Stimulated activated CD4-positive, alpha-beta T cell treated with anti-CD3 and anti-CD28 coated beads, Interleukin-15, amount 100 ng/mL, for 48 hours (primary cell): ENCODE measurements at places on chromosomes 6 and 20.

GRCh38 chr20:36860811-36861624 lies 14.9 kb upstream of the TLDC2 start:
- DNase-seq: no peak

GRCh38 chr6:75943381-75943780 lies 129.1 kb downstream of the IMPG1 start:
- no peak for DNase-seq

- DNase-seq: no peak
Observed at GRCh38 chr6:166004471-166004870, 163.2 kb downstream of the TBXT start.

DNA sequence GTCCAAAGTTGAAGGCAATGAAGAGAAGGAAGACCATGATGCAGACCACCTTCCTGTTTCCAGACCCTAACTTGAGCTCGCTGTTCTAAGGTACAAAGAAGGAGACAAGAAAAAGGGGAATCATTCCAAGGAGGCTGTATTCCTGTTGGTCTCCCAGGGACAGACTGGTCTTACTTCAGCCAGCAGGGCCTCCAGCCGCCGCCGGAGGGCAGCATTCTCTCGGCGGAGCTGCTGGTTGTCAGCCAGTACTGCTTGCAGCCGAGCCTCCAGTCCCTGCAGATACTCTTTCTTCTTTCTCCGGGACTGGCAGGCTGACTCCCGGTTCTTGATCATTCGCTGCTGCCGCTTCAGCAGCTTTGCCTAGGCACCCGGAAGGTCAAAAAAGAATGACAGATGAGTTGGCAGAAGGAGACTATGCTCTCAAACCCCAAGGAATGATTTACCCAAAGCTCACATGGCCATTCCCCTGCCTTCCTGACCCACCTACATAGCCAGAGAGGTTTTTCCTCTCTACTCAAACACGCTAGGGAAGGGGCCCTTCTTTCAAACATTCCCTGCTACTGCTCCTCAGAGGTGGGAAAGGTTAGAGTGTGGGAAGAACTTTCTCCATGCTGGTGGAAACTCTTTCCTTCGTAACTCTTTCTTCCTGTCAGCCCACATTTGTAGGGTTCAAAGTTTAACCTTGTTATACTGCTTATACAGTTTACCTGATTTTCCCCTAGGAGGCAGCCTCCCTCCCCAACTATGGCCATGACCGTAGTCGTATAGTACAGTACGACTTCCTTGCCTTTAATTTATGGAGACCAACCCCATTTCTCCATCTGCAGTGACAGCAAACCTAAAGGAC lies 9.0 kb downstream of the ATF6B start:
- DNase-seq: peak; percentile 44

GRCh38 chr6:138393871-138394783 lies 9.9 kb upstream of the HEBP2 start:
- DNase-seq: no peak

GRCh38 chr6:43826730-43827129 lies 56.7 kb downstream of the VEGFA start:
- DNase-seq: no peak

DNA sequence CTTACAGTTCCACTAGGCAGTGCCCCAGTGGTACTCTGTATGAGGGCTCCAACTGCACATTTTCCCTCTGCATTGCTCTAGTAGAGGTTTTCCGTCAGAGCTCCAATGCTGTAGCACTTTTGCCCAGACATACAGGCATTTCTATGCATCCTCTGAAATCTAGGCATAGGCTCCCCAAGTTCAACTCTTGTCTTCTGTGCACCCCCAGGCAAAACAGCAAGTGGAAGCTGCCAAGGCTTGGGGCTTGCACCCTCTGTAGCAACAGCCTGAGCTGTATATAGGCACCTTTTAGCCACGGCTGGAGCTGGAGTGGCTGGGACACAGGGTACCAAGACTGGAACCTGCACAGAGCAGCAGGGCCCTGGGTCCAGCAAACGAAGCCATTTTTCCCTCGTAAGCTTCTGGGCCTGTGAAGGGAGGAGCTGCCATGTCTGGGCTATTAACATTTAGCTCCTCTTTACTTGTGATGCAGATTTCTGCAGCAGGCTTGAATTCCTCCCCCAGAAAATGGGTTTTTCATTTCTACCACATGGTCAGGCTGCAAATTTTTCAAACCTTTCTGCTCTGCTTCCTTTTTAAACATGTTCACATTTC lies 596.2 kb upstream of the ADGRB3 start:
- DNase-seq: no peak

GRCh38 chr6:161001421-161001820 lies 9.9 kb downstream of the MAP3K4 start:
- DNase-seq: no peak

- no peak for DNase-seq
Observed at GRCh38 chr6:124055963-124056362, 252.3 kb downstream of the NKAIN2 start.

DNA sequence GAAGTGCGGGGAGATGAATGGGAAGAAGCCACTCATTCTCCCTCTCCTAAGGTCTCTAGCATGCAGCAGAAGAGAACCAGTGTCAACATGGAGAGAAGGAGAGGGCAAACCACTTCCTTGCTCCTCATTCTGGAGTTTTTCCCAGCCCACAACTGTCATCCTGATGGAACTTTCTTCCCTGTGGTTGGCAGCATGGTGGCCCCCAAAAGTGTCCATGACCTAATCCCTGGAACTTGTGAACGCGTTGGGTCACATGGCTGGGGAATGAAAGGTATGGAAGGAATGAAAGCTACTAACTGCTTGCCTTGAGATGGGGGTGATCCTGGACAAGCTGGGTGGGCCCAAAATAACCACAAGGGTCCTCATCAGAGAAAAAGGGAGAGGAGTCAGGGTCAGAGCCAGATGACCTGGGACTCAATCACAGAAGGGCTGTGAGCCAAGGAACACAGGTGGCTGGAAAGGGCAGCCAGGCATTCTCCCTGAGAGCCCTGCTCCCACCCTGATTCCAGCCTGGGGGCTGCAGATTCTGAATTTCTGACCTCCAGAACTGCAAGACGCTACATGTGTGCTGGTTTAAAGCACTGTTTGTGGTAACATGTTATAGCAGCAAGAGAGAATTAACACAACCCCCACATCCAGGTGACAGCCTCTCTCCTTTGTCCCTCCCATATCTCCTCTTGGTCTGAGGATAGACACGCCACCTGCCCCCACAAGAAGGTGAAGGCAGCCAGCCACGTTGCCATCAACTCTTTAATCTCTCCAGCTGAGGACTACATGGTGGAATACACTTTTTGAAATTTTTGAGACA lies 63.2 kb downstream of the PYGB start:
- DNase-seq: no peak

DNA sequence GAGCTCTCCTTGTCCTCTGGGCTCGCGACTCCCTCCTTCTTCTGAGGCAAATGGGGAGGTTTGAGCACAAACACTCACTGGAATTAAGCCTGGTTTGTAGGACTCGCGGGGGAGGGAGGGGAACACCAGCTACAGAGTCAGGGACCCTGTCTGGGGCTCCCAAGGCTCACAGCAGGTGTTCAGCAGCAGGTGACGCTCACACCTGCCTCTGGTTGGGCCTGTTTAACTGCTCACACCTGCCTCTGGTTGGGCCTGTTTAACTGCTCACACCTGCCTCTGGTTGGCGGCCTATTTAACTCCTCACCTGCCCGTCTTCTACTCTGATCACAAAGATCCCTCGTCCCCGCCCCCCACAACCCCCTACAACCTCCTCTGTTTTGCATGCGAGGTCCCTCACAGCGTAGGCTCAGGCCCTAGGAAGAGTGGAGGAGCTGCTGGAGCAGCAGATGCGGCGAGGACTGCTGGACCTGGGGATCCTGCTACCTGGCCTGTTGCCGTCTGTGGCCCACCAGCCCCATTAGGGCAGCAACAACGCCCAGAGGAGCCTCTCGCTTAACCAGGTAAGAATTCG lies 181.9 kb downstream of the ERMARD start:
- DNase-seq: no peak

GRCh38 chr6:129696843-129697242 lies 13.1 kb downstream of the ARHGAP18 start:
- no peak for DNase-seq

GRCh38 chr6:24534329-24534728 lies 39.6 kb downstream of the ALDH5A1 start:
- no peak for DNase-seq

DNA sequence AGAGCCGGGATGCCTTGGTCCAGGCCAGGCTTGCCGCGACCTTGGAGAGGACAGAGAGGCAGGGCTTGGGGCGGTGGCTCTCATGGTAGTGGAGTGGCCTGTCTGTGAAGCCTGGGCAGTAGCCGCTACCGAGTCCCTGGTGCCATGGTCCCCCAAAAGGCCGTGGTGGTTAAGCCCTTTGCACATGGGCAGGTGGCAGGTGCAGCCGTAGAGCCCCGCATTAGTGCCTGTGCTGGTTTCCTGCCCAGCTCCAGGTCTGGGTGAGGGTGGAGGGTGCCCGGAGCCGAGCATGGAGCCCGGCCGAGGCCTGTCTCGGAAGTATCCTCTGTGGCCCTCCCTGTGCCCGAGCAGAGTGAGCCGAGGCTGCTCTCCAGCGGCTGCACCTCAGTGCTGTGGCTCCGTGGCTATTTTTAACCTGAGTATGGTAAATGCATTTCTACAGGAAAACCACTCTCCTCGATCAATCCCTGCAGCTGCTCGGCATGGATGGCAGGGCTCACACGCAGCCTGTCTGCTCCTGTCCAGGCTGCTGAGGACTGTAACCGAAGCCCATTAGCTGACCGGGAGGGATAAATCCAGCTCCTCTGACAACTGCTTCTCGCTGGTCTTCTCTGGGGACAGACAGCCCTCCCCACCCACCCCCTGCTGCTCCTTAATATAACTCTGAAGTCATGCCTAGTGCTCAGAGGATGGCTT lies 36.3 kb upstream of the GATA5 start:
- DNase-seq: no peak

GRCh38 chr6:142074516-142074915 lies 58.2 kb upstream of the GJE1 start:
- DNase-seq: no peak

DNA sequence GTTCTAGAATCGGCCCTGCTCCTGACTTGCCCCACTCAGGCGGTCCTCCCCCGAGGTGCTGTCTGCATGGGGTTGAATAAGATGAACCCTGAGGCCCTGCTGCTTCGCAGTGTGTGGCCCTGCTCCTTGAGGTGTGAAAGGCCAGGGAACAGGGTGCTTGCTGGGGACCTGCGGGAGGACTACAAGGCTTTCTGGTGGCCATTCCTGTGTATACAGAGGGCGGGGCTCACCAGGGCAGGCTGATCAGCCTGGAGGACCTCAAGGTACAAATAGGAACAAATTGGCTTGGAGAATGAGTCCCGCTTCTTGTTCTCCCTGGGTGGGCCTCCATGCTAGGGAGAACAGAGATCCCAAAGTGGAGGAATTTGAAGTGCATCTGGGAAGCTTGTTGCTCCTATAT lies 5.7 kb downstream of the NOTCH4 start:
- DNase-seq: no peak

GRCh38 chr6:79612918-79613317 lies 18.2 kb upstream of the SH3BGRL2 start:
- no peak for DNase-seq

DNA sequence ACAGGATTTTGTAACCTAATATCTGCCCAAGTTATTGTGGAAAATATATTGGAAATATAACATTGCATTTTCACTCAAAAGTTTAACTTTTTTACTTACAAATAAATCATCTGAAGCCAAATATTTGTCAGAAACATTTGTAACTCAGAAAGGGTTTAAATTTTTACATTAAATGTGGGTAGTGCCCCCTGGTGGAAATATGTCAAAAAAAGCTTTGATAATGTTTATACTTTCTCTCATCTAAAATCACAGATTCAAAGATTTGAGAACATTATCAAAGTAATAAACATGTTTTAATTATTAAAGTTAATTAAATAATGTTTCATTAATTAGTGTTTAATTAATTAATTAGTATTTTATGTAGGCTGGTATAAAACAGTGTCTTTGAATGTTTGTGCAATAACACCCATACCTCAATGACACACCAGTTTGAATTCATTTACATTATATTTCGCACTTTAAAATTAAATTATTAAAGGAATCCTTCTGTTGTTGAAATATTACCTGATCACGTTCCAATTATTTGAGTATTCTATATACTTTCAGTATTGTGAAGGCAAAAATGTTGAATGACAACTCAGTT lies 320.1 kb upstream of the FKBP1C start:
- no peak for DNase-seq
